ENCODE measurements at places on chromosomes 12 and 14. TPM values are rescaled to one million over a fixed set of nuclear protein-coding genes. Genes with fewer than 3 reads are reported as not detected.

- H3K4me3 ChIP-seq = no peak overlapping the region
- no peak for DNase-seq
These were observed 4.8 kb upstream of the AEBP2 start for GRCh38 chr12:19434538-19434937.

- H3K4me3 ChIP-seq = no peak overlapping the region
- peak overlapping the region; percentile 69 for H3K27ac ChIP-seq
- H3K27me3 ChIP-seq = no peaks in the 10 kb centered on the region
- peaks cover 4% of the 10 kb centered on the region for H3K4me1 ChIP-seq
- H3K36me3 ChIP-seq = no peaks in the 10 kb centered on the region
- DNase-seq = no peak
These were observed 39.8 kb downstream of the ELK3 start for GRCh38 chr12:96233939-96234461.

- H3K27ac ChIP-seq = peak overlapping the region; percentile 87
- H3K4me3 ChIP-seq = no peak overlapping the region
- no peaks in the 10 kb centered on the region for H3K27me3 ChIP-seq
These were observed 205.1 kb upstream of the GZMB start for GRCh38 chr14:24838945-24839616.

DNA sequence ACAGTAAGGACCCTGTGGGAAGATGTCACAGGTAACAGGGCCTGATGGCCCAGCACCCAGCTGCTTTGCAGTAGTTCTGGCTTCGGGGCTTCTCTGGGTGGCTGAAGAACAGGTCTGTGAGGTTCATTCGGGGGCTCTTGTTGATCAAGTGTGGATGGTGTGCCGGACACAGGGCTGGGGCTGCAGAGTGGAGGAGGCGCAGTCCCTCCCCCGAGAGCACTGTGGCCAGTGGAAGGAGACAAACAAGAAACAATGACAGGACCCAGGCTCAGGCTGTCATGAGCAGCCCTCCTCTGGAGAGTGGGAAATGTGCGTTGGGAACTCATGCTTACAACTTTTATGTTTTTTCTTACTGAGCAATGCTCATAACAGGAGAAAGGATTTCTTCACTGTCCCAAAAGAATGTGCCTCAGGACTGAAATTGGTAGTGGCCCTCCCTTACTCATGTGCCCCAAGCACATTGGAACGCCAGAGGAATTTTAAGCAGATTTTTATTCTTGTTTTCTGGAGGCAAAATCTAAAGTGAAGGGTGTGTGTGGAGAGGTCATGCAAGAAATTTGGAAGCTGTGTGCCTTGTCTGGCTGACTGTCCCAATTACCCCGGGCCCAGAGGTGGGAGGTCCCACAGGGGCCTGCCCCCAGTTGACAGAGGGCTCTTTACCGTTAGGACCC, 233.8 kb downstream of the CACNA1C start:
- DNase-seq = no peak
- no peaks in the 10 kb centered on the region for H3K4me1 ChIP-seq
- no peaks in the 10 kb centered on the region for H3K27me3 ChIP-seq

DNA sequence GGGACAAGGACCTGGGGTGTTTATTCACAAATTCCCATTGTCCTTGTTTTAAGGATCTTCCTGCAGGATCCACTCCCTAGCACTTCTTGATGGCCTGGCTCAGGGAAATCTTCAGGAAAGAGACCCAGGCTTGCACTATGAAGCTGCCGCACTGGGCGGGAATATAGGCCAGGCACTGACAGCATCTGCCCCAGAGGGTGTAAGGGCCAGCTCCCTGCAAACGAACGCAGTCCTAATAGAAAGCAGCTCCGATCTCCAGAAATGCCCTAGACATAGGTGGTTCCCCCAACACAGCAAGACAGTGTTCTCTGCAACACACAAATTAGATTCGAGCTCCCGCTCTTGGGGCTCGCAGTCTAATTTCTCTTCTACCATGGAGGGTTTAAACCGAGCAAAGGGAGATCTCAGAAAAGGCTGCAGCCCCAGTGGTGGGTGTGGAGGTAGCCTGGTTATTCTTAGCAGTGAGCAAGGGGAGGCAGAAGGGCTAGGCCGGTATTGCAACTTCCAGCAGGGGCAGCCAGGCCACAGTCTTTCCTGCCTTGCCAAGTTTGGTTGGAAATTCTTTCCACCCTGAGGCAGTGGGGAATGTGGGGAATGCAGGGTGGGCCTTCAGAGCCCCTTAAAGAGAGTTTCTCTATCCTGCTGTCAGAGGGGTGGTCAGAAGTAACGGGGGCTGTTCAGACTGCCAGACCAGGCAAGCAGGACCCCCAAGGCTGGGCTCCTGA, 16.1 kb upstream of the WSCD2 start:
- H3K27me3 ChIP-seq = no peaks in the 10 kb centered on the region
- no peak for DNase-seq
- H3K27ac ChIP-seq = no peak overlapping the region
- H3K4me1 ChIP-seq = no peaks in the 10 kb centered on the region
- H3K4me3 ChIP-seq = no peak overlapping the region

GRCh38 chr14:20455355-20456300, 602 bp downstream of the APEX1 start:
- peaks cover 33% of the 10 kb centered on the region for H3K36me3 ChIP-seq
- peak overlapping the region; percentile 61 for H3K27ac ChIP-seq
- H3K27me3 ChIP-seq = no peaks in the 10 kb centered on the region
- H3K4me1 ChIP-seq = peaks cover 4% of the 10 kb centered on the region
- DNase-seq = no peak
- peak overlapping the region; percentile 83 for H3K4me3 ChIP-seq

GRCh38 chr14:89435892-89436656, 19.0 kb upstream of the FOXN3 start:
- no peaks in the 10 kb centered on the region for H3K27me3 ChIP-seq
- no peak overlapping the region for H3K27ac ChIP-seq
- no peak for DNase-seq
- no peak overlapping the region for H3K4me3 ChIP-seq

GRCh38 chr14:68822132-68822651, 29.3 kb upstream of the ZFP36L1 start:
- DNase-seq = no peak
- H3K27ac ChIP-seq = peak overlapping the region; percentile 86

DNA sequence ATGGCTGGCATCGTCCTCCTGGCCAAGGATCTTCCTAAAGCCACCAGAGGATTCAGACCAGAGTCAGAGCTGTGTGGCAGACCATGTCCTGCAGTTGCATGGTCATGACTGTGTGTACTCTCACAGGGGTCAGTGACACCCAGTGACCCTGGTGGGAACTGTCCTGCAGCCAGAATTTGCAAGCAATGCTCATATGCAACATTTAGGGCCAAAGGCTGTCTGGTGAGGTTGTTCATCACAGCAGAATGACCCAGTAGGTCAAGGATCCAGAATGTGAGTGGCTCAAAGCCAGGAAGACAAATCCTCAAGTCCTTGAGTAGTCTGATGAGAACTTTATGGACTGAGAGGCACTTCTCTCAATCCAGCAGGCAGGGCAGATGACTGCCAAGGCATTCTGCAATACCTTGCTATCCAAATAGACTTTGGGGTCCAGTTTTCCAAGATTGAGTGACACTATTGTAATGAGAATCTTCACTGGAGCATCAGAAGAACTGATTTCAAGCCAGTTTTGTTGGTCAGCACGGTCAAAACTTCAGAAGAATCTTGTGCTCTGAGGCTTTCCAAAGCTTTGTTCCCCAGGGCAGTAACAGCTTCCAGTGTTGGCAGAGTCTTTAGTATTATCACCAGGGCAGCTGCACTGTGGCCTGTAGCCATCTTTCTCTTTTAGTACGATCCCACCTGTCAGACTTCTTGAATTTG, 122.0 kb downstream of the PTCSC3 start:
- no peak for DNase-seq
- H3K27ac ChIP-seq = peak overlapping the region; percentile 24
- no peak overlapping the region for H3K4me3 ChIP-seq
- no peaks in the 10 kb centered on the region for H3K27me3 ChIP-seq
- no peaks in the 10 kb centered on the region for H3K36me3 ChIP-seq

GRCh38 chr12:122467983-122468382, 32.7 kb downstream of the ZCCHC8 start:
- peaks cover 4% of the 10 kb centered on the region for H3K4me1 ChIP-seq
- no peak for DNase-seq
- H3K27me3 ChIP-seq = no peaks in the 10 kb centered on the region
- no peak overlapping the region for H3K27ac ChIP-seq
- peaks cover 3% of the 10 kb centered on the region for H3K36me3 ChIP-seq
- no peak overlapping the region for H3K4me3 ChIP-seq

DNA sequence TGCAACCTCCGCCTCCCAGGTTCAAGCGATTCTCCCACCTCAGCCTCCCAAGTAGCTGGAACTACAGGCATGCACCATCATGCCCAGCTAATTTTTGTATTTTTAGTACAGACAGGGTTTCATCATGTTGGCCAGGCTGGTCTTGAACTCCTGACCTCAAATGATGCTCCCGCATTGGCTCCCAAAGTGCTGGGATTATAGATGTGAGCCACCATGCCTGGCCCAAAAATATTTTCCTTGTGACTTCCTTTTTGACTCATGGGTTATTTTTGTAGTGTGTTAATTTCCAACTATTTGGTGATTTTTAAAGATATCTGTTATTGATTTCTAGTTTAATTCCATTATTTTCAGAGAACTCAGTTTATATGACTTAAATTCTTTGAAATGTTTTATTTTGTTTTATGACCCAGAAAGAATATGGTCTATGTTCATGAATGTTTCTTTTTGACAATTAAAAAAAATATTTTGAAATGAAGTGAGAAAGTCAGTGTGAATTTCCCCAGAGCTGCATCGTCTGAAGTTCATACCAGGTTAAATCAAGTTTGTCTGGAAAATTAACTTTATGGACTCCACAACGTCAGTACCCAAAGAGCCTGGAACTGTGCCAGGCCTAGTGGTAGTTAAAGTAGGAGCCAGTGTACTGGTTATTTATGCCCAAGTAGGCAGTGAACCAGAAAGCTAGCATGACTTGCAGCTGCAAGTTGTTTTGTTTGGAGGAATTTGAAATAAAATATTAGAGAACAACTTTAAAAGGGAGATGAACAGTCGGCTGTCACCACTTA, 2.8 kb upstream of the CDKL1 start:
- H3K4me1 ChIP-seq = peaks cover 6% of the 10 kb centered on the region
- H3K36me3 ChIP-seq = no peaks in the 10 kb centered on the region
- no peaks in the 10 kb centered on the region for H3K27me3 ChIP-seq

DNA sequence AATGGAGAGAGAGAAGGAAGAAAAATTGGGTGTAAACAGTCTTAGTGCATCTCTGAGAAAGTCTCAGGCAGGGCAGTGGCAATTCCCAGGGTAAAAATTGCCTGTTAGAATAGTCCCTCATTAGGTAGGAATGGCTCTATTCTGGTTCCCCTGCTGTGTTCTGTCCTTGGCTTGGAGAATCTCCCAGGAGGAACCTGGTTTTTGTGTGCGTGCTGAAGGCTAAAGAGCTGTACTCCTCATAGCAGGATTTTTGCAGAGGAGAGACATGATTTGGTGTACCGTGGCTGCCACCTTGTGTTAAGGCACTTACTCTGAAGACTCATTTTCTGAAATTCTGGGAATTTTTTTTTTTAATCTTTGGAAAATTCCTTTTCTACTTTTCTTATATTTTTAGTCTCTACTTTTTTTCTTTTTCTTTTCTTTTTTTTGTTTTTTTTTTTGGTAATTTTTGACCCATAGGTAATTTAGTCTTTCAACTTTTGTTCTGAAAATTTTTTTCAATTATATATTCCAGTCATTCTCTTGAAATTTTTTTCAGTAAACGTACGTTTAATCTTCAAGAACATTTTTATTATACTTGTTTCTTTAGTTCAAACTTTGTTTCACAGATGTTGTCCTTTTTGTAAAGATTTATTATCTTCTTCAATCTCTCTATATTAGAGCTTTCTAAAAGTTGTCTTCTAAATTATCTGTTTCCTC, 63.8 kb downstream of the FBXO33 start:
- DNase-seq = no peak
- no peaks in the 10 kb centered on the region for H3K4me1 ChIP-seq
- H3K27ac ChIP-seq = no peak overlapping the region
- no peak overlapping the region for H3K4me3 ChIP-seq

DNA sequence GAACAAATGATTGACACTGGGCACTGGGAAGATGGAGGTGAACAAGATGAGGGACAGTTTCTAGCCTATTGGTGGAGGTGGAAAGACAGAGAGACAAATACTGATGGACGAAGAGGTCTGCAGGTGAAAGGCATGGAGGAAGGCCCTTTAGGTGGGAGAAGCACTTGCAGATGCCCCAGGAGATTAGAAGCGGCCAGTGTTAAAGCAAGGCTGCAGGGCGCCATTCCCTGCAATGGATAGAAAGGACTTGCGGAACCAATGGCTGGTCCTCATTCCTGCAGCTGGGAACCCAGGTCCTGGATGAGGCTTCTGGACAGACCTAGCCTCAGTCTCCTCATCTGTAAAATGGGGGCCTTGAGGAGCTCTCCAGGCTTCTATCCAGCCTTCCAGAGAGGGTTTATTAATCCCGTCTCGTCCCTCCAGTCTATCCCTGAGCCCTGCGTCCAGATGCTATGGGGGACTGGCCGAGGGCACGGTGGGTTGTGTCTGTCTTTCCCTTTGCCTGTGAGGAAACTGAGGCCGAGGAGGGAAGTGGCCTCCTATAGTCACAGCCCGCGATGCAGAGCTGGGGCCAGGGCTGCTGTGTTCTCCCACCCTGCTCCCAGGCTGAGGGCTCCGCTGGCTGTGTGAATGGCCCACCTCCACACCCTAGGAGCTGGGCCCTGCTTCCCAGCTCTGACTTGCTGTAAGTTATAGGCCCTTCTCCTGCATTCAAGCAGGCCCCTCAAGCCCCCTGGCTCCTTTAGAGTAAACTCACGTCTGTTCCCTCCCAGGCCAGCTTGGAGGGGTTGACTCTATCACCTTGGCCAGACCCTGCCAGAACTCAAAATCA, 33.0 kb downstream of the CYP46A1 start:
- H3K4me3 ChIP-seq = no peak overlapping the region
- H3K27me3 ChIP-seq = no peaks in the 10 kb centered on the region
- no peak for DNase-seq
- H3K36me3 ChIP-seq = no peaks in the 10 kb centered on the region
- H3K4me1 ChIP-seq = no peaks in the 10 kb centered on the region
- H3K27ac ChIP-seq = no peak overlapping the region

- H3K4me3 ChIP-seq = no peak overlapping the region
- H3K36me3 ChIP-seq = no peaks in the 10 kb centered on the region
- no peaks in the 10 kb centered on the region for H3K4me1 ChIP-seq
- no peaks in the 10 kb centered on the region for H3K27me3 ChIP-seq
- no peak for DNase-seq
These were observed 110.6 kb upstream of the PRMT8 start for GRCh38 chr12:3380200-3381043.

- H3K4me1 ChIP-seq = peaks cover 10% of the 10 kb centered on the region
- H3K36me3 ChIP-seq = peaks cover 5% of the 10 kb centered on the region
- H3K27ac ChIP-seq = no peak overlapping the region
- H3K4me3 ChIP-seq = no peak overlapping the region
These were observed 13.5 kb downstream of the DGLUCY start for GRCh38 chr14:91127401-91127801.

The SELPLG gene
- polyA plus RNA-seq = 4.8 TPM

The CLEC2A gene
- polyA plus RNA-seq = not detected

The NAV3 gene
- 0.42 TPM for polyA plus RNA-seq

The ANO2 gene
- 0.25 TPM for polyA plus RNA-seq

The SRRM4 gene
- not detected for polyA plus RNA-seq

The PHETA1 gene
- 2.5 TPM for polyA plus RNA-seq
